ENCODE measurements at places on chromosomes 1 and 21.

- DNase-seq = no peak
These were observed 513 bp downstream of the GTF2B start for GRCh38 chr1:88890791-88891317.

GRCh38 chr1:201288007-201288406 is 4.7 kb downstream of the PKP1 start:
- DNase-seq = no peak

GRCh38 chr1:1833456-1833855 is 55.2 kb upstream of the NADK start:
- DNase-seq = no peak

- DNase-seq = no peak
These were observed 60.4 kb downstream of the MRPS6 start for GRCh38 chr21:34133802-34134201.

DNA sequence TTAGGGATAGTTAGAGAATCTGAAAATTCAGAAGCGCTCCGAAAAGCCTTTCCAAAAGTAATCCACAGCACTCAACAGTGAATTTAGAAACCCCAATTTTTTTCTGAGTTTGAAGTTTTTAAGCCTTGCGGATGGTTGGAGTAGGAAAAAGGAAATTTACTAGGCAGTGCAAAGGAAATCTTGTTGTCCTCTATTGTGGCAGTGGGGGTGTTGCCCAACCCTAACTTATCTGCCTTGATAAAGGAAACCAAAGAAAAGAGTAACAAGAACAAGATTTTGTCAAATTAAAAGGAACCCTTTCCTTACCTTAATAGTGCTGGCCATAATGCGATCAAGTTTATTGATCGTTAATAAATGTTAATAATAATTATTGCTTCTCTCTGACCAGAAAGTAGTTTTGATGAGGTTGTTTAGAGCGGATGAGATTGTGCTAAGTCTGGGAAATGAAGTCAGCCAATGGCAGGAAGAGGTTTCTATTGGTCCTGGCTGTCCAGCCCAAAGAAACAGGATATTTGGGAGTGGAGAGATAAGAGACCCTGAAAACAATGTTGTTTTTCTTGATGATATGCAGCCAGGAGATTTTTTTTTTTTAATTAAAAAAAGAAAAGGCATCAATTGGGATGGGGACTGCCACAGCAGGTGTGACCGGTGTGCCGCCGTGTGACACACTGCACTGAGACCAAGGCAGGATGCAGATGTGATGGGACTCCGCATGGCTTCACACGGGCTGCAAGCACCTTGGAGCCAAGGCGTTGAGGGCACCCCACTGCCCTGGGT is at the start of gene ERG:
ERG (minus strand) TSS at position 421 of the 777 bp plus-strand sequence; CDS start at position 324, 97 bp downstream.
- DNase-seq = no peak

GRCh38 chr1:88985032-88985431 is 7.4 kb downstream of the KYAT3 start:
- no peak for DNase-seq
